ENCODE measurements at places on chromosomes 4 and X.

DNA sequence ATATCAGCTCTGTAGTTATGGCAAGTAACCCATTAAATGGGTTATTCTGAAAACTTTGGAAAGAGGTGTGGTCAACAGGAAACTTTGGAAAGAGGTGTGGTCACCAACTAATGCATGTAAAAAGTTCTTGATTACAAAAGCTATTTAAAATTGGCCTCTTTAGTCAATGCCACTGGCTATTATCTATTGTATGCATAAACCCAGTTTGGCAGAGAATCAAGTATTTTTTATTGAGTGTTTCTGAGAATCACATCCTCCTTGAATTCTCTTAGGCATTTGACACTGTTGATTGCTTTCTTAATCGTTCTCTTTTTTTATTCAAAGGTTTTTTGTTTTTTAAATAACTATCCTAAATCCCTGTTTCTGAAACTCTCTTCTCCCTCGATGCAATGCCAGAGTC lies 7.5 kb downstream of the P2RY4 start:
- no peak for DNase-seq

- no peak for DNase-seq
Measured at GRCh38 chrX:19678941-19679340, 163.6 kb upstream of the MAP3K15 start.

DNA sequence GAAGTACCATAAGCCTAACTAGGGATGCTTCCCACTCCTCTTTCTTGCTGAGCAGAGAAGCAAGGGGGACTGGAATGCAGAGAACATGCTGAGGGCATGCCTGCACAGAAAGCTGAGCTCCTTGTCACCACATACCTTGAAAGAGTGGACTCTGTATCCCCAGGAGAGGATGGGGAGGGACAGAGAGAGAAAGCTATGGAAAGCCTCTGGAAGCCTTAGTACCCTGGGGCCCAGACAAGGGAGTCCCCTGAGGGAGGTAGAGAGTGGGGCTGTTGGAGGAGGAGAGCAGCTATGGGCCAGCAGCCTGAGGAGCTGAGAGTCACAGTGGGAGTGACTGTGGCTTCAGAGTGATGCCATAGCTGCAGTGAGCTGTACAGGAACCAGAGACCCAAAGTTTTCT lies 77.9 kb downstream of the RTL9 start:
- no peak for DNase-seq

GRCh38 chrX:153882086-153882498 lies 3.9 kb downstream of the L1CAM start:
- no peak for DNase-seq

DNA sequence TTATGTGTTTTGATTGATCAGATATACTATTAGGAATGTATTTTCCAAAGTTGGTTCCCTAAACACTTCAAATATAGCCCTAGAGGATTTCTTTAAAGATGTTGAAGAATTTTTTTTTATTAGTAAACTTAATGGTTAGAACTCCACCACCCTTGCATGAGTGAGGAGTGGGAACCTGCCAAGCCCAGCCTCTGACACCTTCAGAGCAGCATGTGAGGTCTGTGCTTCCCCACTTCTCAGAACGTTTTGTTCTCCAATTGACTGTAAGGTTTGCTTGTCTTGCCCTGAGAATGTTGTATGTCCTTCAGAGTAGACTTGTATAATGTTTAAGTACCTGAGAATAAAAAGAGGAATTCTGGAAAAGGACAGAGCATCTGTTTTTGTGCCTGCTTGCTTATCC lies 126.8 kb downstream of the DCLK2 start:
- no peak for DNase-seq

DNA sequence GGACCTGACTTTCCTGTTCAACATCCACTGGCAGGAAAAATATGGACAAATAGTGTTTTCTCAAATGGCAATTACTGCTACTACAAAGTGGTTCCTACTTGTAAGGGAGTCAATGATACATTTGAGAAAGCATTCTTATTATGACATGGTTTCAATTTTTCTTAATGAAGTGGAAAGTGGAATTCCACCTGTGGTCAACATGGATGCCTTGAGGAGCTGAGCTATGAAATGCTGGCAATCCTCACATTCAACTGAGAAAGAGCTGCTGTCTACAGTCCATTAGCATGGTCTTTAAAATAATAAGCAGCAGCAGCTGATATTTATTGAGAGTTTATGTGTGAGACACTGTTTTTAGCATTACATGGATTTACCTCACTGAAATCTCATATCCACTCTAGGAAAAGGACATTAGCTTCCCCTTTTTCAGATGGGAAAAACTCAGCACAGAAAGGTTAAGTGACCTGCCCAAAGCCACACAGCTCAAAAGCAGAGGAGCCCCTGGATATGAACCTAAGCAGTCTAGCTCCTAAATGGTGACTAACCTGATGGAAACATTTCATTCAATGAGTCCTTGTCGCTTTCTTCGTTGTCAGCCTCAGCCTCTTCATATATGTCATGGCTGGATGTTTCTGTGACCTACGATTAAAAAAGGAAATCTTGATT lies 29.2 kb downstream of the MAP7D3 start:
- no peak for DNase-seq

- no peak for DNase-seq
Measured at GRCh38 chr4:112181358-112182000, 36.2 kb downstream of the FAM241A start.

- no peak for DNase-seq
Measured at GRCh38 chr4:7019367-7019766, 23.8 kb upstream of the TADA2B start.

GRCh38 chrX:44247468-44247867 lies 96.0 kb downstream of the EFHC2 start:
- no peak for DNase-seq

GRCh38 chr4:103948244-103949018 lies 228.6 kb upstream of the TACR3 start:
- DNase-seq = no peak

GRCh38 chrX:110584083-110584482 lies 211.5 kb downstream of the CHRDL1 start:
- DNase-seq = no peak

DNA sequence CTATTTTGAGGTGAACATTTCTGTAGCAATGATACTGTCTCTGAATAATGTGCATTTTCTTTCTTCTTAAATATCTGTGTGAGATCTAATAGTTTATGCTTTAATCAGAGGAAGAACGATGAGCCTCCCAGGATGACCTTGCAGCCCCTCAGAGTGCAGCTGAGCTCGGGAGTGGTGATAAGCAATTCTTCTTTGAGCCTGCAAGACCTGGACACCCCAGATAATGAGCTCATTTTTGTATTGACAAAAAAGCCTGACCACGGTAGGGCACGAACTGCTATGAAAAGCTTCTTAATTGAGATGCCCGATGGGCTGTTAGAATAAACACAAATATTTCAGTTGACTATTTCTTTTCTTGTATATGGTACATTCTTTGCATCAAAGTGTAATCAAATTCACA lies 105.0 kb upstream of the ANXA3 start:
- no peak for DNase-seq

DNA sequence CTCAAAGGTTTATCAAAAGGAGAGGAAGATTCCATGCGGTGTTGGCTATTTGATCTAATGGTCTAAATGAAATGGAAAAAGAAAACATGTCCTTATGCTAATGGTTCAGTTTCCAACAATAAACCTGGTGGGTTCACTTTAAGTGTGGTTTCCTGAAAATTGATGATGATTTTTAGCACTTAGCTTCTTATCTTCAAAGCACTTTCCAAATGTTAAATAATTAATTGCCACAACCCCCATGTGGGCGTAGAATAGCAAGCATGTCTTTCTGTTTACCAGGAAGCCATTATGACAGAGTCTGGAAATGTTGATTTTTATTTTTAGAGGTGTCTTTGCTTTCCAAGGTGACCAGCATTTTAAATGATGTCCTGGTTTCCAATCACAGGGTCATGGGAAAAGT lies 134.8 kb upstream of the SLC4A4 start:
- no peak for DNase-seq

GRCh38 chrX:39605183-39605582 lies 492.6 kb downstream of the BCOR start:
- no peak for DNase-seq

Data from activated CD4-positive, alpha-beta T cell treated with anti-CD3 and anti-CD28 coated beads, Interleukin-2, amount 50 U/mL, for 24 hours (primary cell).